ENCODE measurements at places on chromosomes 6 and 20.

DNA sequence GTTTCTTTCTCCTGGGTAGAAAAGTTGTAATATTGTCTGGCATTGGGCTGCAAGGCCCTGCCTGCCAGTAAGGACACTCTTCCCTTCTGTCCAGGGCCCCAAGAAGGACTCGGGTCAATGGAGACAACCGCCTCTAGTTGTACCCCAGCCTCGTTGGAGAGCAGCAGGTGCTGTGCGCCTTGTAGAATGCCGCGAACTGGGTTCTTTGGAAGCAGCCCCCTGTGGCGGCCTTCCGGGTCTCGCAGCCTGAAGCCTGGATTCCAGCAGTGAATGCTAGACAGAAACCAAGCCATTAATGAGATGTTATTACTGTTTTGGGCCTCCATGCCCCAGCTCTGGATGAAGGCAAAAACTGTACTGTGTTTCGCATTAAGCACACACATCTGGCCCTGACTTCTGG, 37.0 kb downstream of the PLCG1 start:
- DNase-seq = no peak
- no peaks in the 10 kb centered on the region for H3K27me3 ChIP-seq
- H3K36me3 ChIP-seq = peaks cover 5% of the 10 kb centered on the region
- no peak overlapping the region for H3K27ac ChIP-seq
- no peaks in the 10 kb centered on the region for H3K4me1 ChIP-seq

GRCh38 chr6:52089758-52090348, 2.4 kb upstream of the PKHD1 start:
- no peak overlapping the region for H3K27ac ChIP-seq
- no peak overlapping the region for H3K4me3 ChIP-seq
- H3K4me1 ChIP-seq = no peaks in the 10 kb centered on the region

DNA sequence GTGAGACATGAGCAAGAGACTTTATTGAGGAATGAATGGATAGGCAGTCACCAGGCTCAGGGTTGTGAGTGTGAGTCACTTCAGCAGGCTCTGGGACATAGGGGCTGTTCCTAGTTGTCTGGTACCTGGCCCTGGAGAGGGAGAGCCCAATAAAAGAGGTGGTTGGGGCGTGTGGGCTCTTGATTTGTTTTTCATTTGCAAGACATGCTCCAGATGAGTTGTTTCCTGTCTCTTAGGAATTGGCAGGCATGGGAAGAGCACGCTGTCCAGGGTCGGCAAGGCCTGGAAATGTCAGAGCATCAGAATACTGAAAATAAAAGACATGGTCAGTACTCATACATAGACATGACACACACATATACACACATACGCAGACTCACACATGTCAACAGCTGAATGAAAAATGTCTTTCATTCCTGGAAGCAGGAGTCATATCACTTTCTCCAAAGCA, 166.3 kb upstream of the SULF2 start:
- H3K27me3 ChIP-seq = no peaks in the 10 kb centered on the region
- no peaks in the 10 kb centered on the region for H3K36me3 ChIP-seq

- no peak overlapping the region for H3K4me3 ChIP-seq
- H3K36me3 ChIP-seq = peaks cover 59% of the 10 kb centered on the region
- no peak for DNase-seq
These were observed 20.1 kb downstream of the REV3L start for GRCh38 chr6:111462770-111463391.

- no peaks in the 10 kb centered on the region for H3K27me3 ChIP-seq
- no peaks in the 10 kb centered on the region for H3K4me1 ChIP-seq
- DNase-seq = no peak
- no peak overlapping the region for H3K4me3 ChIP-seq
These were observed 31.8 kb upstream of the ZNF133 start for GRCh38 chr20:18256440-18257090.

DNA sequence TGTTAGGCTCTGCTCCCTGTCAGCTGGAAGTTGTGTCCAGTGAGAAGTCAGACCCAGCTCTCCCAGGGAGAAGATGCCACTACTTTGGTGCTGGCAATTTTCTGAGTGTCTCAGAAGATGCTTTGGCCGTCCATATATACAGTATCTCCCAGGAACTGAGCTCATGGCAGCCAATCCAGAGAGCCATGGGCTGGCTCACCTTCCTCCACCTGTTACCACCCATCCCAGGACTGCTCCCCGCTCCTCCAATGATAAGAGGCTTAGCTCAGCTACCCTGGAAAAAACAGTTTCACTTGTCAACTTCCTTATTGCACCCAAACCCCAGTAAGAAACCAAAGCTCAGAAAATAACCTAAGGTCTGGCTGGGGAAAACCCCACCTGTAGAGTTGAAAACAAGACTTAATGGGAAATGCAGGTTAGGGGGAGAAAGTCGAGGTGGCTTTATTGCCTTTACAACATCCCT, at the start of gene BNIP5:
BNIP5 (minus strand) TSS at position 110 of the 463 bp plus-strand sequence. CDS start 6,198 bp downstream, outside the sequence.
- H3K27me3 ChIP-seq = no peaks in the 10 kb centered on the region
- no peak within 1 kb of the TSS for H3K27ac ChIP-seq
- DNase-seq = no peak
- no peak within 1 kb of the TSS for H3K4me3 ChIP-seq
- H3K4me1 ChIP-seq = peaks cover 21% of the 10 kb centered on the region

- H3K4me1 ChIP-seq = peaks cover 5% of the 10 kb centered on the region
- peak; percentile 46 for DNase-seq
- H3K36me3 ChIP-seq = no peaks in the 10 kb centered on the region
- no peak overlapping the region for H3K27ac ChIP-seq
These were observed 108.6 kb downstream of the MAP3K7 start for GRCh38 chr6:90478278-90478677.

GRCh38 chr20:63350196-63350595, 11.0 kb downstream of the CHRNA4 start:
- no peaks in the 10 kb centered on the region for H3K4me1 ChIP-seq
- H3K4me3 ChIP-seq = no peak overlapping the region
- H3K27me3 ChIP-seq = no peaks in the 10 kb centered on the region
- no peak overlapping the region for H3K27ac ChIP-seq

DNA sequence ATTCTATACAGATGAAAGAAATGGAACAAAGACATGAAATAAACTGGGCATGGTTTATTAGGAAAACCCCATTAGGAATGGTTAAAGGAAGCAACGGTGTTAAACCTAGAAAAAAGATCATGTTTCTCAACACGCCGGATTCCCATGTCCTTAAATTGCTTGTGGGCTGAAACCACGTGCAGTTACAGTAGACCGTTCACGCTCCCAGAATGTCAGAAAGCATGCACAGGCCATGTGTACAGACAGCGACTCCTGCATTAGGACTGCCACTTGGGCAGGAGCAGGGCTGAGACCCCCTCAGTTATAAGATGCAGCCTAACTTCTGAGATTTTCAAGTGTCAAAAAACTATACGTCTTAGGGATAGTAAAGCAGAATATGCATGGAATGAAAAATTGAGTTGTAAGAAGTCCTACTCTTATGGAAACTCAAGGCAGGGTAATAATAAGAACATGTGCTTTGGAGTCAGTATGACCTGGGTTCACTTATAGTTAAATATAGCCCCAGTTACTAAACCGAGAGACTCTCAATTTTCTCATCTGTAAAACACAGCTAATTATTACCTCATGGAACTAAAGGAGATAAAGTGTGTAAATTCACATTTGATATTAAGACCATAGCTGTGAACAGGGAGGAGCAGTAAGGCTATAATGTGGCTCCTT, 174.0 kb upstream of the UST start:
- no peaks in the 10 kb centered on the region for H3K4me1 ChIP-seq
- no peaks in the 10 kb centered on the region for H3K36me3 ChIP-seq
- H3K4me3 ChIP-seq = no peak overlapping the region
- no peak overlapping the region for H3K27ac ChIP-seq
- H3K27me3 ChIP-seq = no peaks in the 10 kb centered on the region
- no peak for DNase-seq

DNA sequence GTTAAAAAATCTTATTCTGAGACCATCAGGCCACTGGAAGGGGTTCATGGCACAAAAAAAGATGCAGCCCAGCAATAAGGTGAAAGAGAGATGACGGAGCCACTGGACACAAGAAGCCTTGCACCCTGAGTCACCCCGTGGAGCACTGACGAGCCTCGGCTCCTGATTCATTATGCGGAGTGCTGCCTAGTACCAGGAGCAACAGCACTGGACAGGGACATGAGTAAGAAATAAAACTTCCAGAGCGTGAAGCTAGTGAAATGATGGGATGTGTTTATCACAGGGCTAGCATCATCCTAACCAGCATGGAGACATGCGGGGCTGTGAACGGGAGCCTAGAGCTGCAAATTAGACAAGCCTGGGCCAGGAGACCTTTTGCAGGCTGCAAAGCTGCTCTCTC, 53.3 kb downstream of the RNASET2 start:
- H3K36me3 ChIP-seq = no peaks in the 10 kb centered on the region
- no peak overlapping the region for H3K4me3 ChIP-seq
- DNase-seq = no peak
- no peaks in the 10 kb centered on the region for H3K27me3 ChIP-seq

- H3K27ac ChIP-seq = peak overlapping the region; percentile 81
- H3K4me1 ChIP-seq = peaks cover 36% of the 10 kb centered on the region
- no peaks in the 10 kb centered on the region for H3K36me3 ChIP-seq
- no peaks in the 10 kb centered on the region for H3K27me3 ChIP-seq
- H3K4me3 ChIP-seq = no peak overlapping the region
These were observed 14.2 kb downstream of the PRR18 start for GRCh38 chr6:166293731-166294584.

DNA sequence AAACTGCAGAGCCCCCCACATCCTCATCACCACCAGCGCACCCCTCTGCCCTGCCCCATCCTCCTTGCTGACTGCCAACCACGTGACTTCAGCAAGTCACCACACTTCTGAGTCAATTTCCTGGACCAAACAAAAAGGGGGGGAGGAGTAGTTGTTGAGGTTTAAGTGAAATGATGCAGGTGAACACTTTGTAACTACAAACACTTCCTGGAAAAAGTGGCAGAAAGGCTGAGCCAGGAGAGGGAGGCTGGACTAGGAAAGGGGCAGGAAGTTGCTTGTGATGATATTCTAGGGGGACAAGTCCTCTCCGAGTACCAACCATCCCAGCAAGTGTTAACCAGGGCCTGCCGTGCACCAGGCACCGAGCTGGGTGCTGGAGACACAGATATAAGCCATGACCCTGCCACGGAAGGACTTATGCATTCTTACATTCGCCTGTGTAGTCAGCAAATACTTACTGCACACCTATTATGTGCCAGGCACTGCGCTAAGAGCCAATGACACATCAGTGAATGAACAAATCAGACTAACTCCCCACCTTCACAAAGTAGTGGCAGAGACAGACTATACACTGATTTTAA, 67.3 kb downstream of the PREX1 start:
- H3K27me3 ChIP-seq = peaks cover 1% of the 10 kb centered on the region
- no peak overlapping the region for H3K4me3 ChIP-seq
- no peaks in the 10 kb centered on the region for H3K36me3 ChIP-seq
- no peak for DNase-seq

GRCh38 chr6:144149894-144150709, at the start of gene STX11:
Gene STX11 (plus strand): TSS chr6:144150517. CDS start chr6:144186628, 36,111 bp downstream.
- no peaks in the 10 kb centered on the region for H3K36me3 ChIP-seq
- peak; percentile 41 for DNase-seq
- H3K4me1 ChIP-seq = peaks cover 12% of the 10 kb centered on the region
- H3K27ac ChIP-seq = no peak within 1 kb of the TSS
- peak within 1 kb of the TSS; percentile 52 for H3K4me3 ChIP-seq

GRCh38 chr6:22716721-22717120, 147.4 kb downstream of the HDGFL1 start:
- H3K4me1 ChIP-seq = no peaks in the 10 kb centered on the region
- no peaks in the 10 kb centered on the region for H3K36me3 ChIP-seq
- DNase-seq = no peak
- H3K27ac ChIP-seq = no peak overlapping the region

GRCh38 chr20:17699931-17700351, at the start of gene BANF2:
Gene BANF2 (plus strand): TSS chr20:17699966. CDS start chr20:17725026, 25,060 bp downstream.
- H3K27ac ChIP-seq = no peak within 1 kb of the TSS
- no peaks in the 10 kb centered on the region for H3K4me1 ChIP-seq
- no peak within 1 kb of the TSS for H3K4me3 ChIP-seq
- H3K36me3 ChIP-seq = no peaks in the 10 kb centered on the region

DNA sequence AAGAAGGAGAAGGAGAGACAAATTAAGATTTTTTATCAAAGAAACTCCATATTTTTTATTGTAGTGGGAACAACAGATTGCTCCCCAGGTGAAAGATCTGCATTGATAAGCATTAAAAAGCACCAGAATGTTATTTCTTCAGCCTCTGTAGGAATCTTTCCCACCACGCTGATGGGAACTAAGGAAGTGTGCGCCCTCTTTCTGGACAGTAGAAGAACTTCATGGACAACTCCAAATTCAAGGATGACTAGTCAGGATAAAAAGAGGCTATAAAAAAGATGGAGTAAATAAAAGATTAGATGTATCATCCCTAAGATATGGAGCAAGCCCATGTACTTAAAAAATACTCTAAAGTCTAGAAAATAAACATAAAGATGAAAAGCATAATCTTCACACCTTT, 45.8 kb upstream of the PAK5 start:
- H3K27ac ChIP-seq = no peak overlapping the region
- H3K4me1 ChIP-seq = peaks cover 8% of the 10 kb centered on the region
- 0 out of 2 replicates have a peak, but pooled peaks cover 3% of the 10 kb centered on the region for H3K27me3 ChIP-seq
- DNase-seq = no peak
- no peaks in the 10 kb centered on the region for H3K36me3 ChIP-seq
- H3K4me3 ChIP-seq = no peak overlapping the region

DNA sequence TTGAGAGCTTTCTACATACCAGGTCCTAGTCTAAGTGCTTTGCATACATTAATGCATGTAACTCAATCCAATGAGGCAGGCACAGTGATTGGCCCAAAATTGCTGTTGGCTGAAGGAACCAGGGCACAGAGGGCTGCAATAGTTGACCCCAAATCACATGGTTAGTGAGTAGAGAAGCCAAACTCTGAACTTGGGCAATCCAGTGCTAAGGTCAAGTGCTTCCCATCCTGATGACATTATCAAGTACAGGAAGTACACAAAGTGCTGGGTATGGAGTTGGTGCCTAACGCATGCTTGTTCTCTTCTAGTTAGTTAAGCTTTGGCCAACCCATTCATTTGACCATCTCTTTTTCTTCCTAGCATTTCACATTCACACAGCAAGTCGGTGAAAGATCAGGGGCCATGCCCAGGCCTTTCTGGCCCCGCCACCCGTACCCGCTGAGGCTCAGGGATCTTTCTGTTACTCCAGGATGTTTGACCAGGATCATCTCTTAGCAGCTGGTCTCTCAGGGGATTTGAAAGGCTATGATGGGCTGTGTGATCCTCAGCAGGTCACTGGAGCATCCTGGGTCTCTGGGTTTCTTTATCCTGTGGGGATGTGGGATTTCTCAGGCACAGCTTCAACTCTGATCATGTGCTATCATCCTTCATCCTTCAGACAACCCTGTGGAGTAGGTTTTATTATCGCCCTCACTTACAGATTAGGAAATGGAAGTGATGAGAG, 7.0 kb downstream of the KCNB1 start:
- DNase-seq = no peak
- H3K36me3 ChIP-seq = no peaks in the 10 kb centered on the region
- no peak overlapping the region for H3K4me3 ChIP-seq
- no peaks in the 10 kb centered on the region for H3K27me3 ChIP-seq

DNA sequence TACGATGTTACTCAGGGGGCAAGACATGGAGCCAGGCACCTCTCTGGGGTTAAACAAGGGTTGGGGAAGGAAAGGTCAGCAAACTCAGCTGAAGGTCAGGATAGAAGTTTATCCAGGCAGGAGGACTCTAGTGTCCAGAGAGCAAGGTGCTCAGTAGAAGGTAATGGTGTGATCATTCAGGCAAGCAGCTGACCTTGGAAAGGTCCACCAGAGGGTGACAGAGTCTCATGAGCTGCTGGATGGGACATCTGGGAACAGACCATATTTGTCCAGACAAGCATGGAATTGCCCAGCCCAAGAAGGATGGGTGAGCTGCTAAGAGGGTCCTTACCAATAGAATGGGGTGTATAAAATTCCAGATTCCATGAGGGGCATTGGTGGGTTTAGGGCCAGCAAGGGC, 89.5 kb downstream of the MAP3K7 start:
- no peak overlapping the region for H3K27ac ChIP-seq
- H3K27me3 ChIP-seq = no peaks in the 10 kb centered on the region
- DNase-seq = no peak
- no peaks in the 10 kb centered on the region for H3K4me1 ChIP-seq
- H3K36me3 ChIP-seq = no peaks in the 10 kb centered on the region
- H3K4me3 ChIP-seq = no peak overlapping the region

All from Karpas-422 (cell line).